ENCODE measurements at places on chromosomes 1 and 21.

GRCh38 chr21:43865540-43866259 is 677 bp downstream of the AGPAT3 start:
- DNase-seq: no peak

DNA sequence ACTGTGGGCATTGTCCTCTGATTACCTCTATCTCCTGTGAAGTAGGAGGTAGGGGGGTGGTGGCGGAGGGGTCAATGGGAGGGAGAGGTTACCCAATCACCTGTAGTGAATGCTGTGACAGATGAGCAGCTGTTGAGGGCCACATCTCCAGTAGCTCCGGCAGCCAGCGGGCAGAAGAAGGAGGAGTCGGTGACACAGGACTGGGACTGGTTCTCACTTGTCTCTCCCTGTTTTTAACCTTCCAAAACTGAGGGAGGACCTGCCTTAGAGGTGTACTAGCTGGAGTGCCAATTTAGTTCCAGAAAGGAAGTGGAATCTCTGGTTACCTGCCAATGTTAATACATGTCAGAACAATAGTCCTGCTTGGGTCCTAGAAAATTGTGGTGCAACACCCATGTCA is 56.2 kb upstream of the ENAH start:
- no peak for DNase-seq

- DNase-seq: no peak
Observed at GRCh38 chr1:223617323-223618070, 48.0 kb downstream of the CAPN8 start.

DNA sequence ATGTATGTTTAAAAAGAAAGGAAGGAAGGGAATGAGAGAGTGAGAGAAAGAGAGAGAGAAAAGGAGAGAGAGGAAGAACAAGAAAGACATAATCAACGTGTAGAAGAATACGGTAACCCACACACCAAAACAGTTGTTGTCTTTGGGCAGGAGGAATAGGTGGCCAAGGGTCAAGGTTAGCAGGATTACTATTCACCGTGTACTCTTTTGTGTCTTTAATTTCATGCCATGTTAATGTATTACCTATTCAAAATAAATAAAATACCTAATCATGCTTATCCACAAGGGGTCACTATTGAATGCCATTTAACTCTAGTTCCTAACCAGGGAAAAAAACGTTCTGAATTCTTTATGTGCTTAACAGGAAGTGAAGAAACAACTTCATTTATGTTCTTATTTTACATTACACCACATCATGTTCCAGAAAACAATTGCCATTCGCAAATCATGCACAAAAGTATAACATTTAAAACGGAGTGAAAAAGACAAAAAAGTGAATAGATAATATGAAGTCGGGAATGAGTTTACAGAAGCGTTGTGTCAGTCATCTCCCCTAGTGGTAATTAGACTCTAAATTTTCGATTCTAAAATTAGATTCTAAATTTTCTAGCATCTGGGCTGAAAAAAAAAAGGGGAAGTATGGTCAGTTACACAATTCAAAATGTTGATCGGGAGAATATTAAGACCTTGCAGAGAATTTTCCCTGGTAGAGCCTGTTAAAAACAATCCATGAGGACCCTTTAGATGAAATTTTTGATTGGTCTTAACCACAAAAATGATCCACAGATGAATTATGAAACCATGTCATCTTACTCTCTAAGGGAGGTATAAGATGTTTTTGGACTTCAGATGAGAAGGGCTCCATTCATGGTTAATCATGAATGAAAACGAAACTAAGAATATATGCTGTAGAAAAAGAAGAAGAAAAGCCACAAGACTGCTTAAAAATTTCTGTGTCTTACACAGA is 700 bp upstream of the KMO start:
- no peak for DNase-seq

- no peak for DNase-seq
Observed at GRCh38 chr1:94056171-94056570, 64.8 kb downstream of the ABCA4 start.

- DNase-seq: no peak
Observed at GRCh38 chr1:40314721-40315238, 2.3 kb downstream of the COL9A2 start.

- DNase-seq: no peak
Observed at GRCh38 chr1:230816018-230816417, 52.3 kb downstream of the C1orf198 start.

DNA sequence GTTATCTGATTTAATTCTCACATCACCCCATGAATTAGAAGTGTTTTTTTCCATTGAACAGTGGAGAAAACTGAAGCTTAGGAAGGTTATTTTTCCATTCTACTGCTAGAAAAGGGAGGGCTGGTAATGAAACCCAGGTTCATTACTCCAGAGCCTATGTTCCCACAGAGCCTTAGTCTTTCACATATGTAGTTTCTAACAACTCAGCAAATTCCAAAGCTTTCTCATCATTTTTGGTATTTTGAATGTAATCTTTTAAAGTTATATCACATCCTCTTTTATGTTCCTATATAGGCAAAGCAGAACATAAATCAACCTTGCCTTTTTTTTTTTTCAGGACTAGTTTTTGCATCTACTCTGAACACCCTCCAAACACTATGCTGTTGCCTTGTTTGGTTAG is 131.9 kb upstream of the BEND5 start:
- DNase-seq: no peak

DNA sequence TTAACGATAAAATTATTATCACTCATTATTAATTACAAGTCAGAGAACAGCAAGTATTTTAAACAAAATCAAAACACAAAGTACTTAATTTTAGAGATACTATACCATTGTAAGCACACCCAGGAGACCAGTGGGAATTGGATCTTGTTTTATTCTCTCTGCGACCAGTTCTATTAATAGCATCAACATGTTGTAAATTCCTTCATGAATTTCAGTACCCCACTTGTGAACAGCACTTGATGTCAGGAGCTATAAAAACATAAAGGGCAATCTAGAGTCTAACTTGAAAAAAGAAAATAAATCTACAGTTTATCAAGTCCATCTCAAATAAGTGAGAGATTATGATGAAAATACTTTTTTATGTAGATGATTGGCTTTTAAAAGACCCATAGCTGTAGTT is 42.9 kb downstream of the USP24 start:
- DNase-seq: no peak

DNA sequence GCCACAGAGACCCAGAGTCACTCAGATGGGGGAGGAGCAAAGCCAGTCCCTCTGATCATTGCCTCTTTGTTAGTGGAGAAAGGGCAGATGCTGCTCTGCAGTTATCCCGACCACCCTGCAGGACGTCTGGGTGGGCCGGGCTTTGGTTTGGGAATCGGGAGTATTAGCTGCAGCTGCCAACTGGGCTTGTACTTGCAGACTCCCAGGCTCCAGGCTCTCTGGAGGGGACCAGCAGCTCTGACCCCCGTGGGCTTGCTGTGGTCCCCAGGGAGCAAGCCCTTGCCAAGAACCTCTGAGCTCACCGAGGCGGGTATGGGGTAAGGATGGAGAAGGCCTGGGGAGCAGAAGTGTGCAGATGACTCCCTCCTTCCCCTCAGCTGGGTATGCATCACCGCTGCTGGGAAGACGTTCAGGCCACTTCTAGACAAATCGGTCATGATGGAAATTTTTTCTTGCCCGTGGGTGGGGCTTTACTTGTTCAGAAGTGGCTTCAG is 21.6 kb downstream of the MAPKAPK2 start:
- DNase-seq: no peak

- no peak for DNase-seq
Observed at GRCh38 chr1:55192093-55192492, 23.1 kb downstream of the USP24 start.

DNA sequence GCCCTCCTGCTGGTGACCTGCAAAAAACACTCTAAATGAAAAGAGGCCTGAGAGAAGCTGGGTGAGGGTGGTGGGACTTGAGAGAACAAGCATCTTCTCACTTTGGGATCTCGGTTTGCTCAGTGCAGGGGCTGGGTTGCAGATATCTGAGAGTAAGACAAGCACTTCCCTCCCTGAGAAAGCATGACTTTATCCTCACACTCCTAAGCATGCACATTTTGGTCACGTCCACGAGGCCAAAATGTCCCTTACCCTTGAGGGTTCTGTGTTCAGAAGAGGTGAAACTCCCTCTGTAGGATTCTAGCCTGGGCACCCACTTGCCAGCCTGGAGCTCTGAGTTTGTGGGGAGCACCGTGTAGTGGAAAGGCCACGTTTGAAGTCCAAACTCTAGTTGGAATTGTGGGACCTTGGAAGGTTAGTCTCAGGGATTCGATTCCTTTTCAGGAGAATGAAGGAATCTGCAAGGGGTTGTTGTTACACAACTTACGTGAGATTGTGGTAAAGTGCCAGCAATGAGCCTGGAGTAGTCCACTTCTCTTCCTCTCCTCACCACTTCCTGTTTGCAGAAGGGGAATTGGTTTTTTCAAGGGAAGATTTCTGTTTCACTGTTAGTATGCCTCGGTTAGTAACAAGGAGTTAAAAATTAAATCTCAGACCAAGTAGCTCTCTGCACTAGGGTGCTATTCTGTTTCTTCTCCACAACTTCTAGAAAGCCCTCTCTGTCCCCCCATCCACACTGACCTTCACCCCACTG is 3.0 kb downstream of the FCAMR start:
- no peak for DNase-seq

DNA sequence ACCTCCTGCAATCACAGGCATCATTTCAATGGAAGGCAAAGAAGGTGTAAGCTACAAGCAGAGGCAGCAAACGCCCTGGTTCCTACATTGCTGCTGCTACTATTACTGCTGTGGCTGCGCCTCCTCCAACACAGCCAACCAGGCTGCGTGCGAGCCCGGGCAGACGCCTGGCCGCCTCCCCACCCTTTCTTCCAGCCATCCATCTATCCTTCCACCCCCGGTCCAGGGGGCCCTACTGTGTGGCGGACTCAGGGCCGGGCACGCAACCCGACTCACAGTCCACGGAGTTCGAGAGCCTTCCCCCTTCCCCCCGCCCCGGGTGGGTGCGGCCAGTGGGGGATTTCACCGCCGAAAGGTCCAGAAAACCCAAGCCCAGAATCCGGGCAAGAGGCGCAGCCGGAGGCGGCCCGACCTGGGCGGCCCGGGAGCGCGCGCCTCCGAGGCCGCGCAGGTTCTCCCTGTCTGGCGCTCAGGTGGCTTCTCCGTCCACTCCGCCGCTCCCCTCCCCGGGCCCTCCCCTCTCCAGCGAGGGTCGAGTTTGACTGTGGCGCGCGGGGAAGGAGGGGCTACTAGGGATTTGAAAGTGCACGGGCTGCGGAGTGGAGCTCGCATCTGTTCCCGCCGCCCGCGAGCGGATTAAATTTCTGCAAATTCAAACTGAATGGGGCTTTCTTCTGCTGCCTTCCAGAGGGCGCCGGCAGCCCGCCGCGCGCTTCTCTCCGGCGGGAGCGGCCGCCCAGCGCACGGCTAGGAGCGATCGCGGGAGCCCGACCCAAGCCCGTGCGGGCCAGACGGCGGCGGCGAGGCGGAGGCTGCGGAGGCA is at the start of gene HUNK:
HUNK (plus strand) TSS at position 569 of the 823 bp plus-strand sequence. CDS start 655 bp downstream, outside the sequence.
- DNase-seq: no peak

Data from stimulated activated CD4-positive, alpha-beta T cell treated with anti-CD3 and anti-CD28 coated beads, Interleukin-1b, Interleukin-23, amount 100 ng/mL, for 1 hour (primary cell).